ENCODE measurements at places on chromosomes 2 and 18.

GRCh38 chr2:65536596-65536995 is 104.2 kb upstream of the SPRED2 start:
- DNase-seq = no peak

DNA sequence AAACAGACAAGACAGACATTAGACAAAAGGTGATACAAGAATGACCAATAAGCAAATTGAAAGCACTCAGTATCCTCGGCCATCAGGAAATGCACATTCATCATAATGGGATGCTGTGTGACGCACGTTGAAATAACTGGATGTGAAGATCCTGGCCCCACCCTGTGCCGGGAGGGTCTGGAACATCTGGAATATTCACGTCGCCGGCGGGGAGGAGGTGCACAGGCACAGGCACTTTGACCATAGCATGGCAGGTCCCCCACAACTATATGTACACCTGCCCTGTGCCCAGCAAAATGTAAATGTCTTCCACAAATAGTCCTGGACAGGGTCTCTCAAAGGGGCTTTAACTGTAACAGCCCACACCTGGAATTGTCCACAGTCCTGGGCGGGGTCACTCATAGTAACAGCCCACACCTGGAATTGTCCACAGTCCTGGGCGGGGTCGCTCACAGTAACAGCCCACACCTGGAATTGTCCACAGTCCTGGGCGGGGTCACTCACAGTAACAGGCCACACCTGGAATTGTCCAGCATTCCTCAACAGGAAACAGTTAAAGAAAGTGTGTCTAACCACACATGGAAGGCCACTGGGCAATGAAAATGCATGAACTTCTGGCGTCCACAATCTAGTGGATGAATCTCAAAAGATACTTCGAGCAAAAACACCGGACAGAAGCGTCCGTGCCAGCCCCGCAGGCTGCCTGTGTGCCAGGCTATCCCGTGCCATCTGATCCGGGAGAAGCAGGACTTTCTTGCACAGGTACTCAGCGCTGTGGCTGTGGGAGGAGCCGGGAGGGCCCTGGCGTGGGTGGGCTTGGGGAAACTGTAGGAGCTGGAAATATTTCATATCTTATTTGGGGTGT is 113.4 kb downstream of the RTP5 start:
- DNase-seq = no peak

DNA sequence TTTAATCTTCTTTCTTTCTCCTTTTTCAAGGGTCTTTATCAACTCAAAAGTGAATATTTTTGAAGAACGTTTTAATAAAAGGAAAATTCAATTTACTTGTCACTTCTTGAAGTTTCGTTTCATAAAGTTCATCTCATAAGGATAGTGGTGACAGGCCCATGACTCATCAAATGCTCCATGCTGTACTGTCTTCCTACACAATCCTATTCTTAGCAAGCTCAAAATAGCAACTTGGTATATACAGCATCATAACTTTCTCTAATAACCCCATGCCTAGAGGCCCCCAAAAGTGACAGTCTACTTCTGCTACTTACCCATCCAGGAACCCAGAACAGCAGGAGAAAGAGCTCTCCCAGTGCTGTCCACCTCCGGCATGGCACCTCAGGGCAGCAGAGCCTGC is 7.7 kb downstream of the FBXO15 start:
- DNase-seq = no peak

GRCh38 chr2:232369126-232369951 is 9.2 kb upstream of the ALPP start:
- DNase-seq = no peak

DNA sequence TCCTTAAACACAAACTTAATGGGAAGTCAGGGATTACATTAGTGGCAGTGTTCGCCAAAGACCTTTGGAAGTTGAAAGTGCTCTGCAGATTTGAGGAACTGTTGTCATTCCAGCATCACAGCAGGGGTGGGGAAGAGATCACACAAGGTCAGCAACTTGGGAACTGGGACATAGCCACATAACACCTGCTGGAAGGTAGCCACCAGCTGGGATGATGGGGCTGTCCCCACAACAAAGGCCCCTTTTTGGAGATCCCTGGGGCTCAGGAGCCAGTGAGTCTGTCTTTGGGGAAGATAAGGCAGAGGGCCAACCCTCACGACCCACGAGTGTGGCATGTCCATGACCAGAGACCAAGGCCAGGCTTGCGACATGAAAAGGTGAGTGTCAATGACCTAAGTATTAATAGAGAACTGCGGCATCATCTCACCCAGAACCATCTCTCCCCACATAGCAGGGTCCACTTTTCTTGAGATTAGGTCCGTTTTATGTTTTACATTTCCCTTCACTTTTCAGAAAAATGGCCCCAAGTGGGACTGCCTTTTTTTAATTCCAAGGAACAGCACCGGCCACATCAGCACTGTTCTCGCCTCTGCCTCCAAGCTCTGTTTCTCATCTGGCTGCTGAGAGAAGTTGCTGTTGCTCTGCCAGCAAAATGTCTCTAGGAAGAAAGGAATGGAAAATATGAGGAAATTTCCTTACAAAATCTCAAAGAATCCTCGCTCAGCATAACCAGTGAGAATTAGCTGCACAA is 106.9 kb downstream of the GFPT1 start:
- no peak for DNase-seq

Data from anterior cingulate cortex (tissue), 58 donors.